CD8-positive, alpha-beta memory T cell (primary cell): ENCODE measurements at places on chromosomes 5 and 9. TPM values are rescaled to one million over a fixed set of nuclear protein-coding genes. Genes with fewer than 3 reads are reported as not detected.

DNA sequence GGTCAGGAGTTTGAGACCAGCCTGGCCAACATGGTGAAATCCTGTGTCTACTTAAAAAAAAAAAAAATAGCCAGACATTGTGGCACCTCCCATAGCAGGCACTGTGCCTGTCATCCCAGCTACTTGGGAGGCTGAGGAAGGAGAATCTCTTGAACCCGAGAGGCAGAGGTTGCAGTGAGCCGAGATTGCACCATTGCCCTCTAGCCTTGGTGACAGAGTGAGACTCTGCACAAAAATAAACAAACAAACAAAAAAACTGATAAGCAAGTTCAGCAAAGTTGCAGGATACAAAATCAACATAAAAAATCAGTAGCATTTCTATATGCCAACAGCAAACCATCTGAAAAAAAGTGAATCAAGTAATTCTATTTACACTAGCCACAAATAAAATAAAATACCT is 64.8 kb upstream of the TTC23L start:
- no peak for DNase-seq

DNA sequence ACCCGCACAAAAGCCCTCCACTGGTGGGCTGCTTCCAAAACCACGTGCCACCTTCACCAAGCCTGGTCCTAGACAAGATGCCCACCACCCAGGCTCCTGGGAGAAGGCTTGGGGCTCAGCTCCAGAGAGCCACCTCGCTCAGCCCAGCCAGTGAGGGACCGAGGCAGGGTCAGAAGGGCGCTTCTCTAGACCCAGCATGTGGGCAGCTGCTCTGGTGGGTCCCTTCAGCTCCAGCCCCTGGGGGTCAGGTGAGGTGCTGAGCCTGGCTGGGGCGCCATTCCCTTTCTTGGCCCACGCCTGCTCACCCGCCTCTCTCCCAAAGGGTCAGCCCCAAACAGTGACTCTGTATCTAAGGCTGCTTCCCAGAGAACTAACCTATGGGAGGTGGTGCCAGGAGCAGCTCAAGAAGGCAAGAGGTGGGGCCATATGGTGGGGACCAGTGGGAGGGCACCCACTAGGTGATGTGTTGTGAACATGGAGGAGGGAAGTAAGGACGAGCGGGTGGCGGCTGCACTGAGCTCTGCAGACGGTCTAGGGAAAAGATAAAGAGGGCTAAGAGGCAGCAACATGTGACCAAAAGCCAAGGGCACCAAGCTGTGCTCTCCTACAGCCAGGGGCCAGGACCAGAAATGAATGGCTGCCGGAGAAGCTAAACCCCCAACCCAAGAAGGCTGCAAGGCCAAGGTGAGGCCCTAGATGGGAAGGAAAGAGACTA is 79.3 kb downstream of the CAMSAP1 start:
- no peak for DNase-seq

GRCh38 chr5:1093361-1093760 is 18.5 kb downstream of the SLC12A7 start:
- no peak for DNase-seq

GRCh38 chr5:67347821-67348220 is 151.2 kb upstream of the CD180 start:
- DNase-seq = no peak

GDA gene
- not detected for polyA plus RNA-seq

- no peak for DNase-seq
Measured at GRCh38 chr9:6171667-6172066, 43.9 kb upstream of the IL33 start.

DNA sequence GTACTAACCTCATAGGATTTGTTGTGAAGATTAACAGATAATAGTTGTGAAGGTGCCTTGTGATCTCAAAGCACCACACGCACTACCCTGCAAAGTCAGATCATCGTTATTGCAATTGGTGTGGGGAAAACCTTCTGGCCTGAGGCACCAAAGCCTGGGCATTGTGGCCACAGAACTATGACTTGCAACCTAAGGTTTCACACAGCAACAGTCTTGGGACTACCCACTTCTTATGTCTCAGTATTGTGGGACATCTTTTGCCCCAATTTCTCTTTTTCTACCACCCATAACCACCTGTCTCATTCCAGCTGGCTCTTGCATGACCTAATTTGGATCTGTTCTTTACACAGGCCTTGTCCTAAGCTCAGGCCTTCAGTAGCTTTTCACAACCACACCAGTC is 247.8 kb upstream of the NR4A3 start:
- no peak for DNase-seq

CARD9 gene
- polyA plus RNA-seq = not detected

DNA sequence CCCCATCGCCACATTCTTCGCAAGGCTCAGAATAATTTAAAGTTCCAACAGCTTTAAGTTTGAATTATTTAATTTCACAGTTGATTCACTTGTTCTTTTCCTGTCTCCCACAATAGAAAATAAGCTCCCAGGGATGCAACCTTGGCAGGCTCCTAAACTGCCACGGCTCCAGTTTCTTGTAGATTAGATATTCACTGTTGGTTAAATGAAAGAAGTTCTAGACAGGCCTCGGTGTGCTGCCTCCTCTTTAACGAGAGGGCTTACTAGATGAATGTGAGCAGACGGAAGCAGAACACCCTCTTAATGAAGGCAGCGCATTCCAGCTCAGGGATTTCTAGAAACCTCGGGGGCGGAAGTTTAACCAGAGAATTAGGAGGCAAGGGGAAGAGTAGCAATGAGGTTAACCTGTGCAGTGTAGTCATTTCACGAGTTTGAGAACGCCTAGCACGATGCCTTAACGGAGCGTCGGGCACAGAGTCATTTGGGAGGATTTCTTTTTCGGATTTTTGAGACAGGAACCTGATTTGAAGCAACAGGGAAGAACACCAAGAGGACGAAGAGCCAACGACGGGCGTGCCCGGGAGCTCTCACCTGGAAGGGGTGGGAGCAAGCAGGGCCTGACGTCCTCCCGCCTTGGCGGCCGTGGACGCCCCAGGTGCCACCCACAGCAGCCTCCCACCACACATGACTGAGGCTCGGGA is 637 bp upstream of the SMC5 start:
- no peak for DNase-seq

- DNase-seq = no peak
Measured at GRCh38 chr5:167895899-167896659, 395.4 kb upstream of the WWC1 start.

OR1N1 gene
- polyA plus RNA-seq = not detected

DNA sequence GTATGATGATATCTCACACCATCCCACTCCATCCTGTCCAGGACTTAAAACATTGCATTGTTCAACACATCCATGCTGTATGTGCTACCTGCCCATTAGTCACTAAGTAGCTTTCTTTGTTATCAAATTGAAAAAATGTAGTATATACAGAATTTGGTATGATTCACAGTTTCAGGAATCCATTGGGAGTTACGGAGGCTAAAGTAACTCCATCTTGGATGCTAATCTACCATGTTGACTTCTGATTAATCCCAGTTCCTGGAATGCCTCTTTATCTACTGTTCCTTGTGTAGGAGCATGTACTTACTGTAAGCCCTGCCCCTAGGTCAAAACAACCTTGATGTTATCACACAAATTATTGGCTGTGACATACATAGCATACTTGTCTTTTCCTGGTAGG is 38.9 kb upstream of the FOXB2 start:
- no peak for DNase-seq

DNA sequence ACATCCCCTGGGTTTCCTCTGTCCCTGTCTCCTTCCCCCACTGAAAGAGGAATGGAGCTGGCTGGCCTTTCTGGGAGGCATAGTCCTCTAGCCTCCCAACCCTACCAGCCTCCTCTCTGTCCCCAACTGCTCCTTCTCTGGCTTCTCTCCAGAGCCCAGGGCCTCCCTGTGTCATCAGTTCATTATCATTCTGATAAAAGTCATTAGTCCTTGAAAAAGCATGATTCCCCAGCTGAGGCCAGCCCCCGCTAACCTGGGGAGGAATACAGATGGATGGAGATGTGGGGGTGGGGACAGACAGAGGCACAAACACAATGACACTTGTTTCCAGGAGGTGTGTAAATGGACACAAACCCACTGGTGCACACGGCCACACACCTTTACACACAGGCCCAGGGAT is 73.6 kb upstream of the HSPA9 start:
- no peak for DNase-seq

- DNase-seq = no peak
Measured at GRCh38 chr5:18546591-18546990, 912.3 kb downstream of the TAF11L14 start.

DNA sequence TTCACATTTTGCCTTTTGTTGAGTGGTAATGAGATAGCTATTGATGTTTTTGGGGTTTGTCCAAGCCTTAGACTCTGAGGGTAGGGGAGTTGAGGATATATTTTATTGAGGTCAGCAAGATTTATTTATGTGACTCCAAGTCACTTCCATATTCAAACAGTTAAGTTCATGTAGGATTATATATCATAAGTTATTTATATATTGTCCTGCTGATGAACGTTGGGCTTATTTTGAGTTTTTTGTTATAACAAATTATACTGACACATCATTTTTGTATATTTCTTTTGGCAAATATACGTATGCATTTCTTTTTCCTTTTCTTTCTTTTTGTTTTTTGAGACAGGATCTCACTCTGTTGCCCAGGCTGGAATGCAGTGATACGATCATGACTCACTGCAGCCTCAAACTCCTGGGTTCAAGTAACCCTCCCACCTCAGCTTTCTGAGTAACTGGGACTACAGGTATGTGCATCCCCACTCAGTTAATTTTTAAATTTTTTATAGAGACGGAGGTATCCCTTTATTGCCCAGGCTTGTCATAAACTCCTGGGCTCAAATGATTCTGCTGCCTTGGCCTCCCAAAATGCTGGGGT is 23.5 kb upstream of the IL12B start:
- no peak for DNase-seq

NME5 gene
- not detected for polyA plus RNA-seq

- DNase-seq = no peak
Measured at GRCh38 chr5:33888587-33888986, 3.2 kb downstream of the ADAMTS12 start.
